ENCODE measurements at places on chromosomes 4 and X.

DNA sequence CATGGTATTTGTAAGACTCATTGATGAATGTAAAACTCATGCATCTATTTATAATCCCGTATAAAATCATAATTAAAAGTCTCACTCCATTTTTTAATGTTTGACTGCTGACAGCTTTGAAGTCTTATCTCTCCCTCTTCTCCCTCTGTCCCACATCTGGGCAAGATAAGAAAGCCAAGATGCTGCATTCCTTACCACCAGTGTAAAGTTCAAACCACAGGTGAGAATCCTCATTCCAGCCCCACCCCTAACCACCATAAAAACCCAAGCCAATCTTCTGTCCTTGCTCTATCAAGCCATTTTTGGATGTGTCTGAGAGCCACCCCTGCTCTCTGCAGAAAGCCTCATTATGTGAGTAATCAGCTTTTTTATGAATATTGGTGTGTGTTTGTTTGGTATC is 59.3 kb upstream of the MAGED1 start:
- no peak for DNase-seq

GRCh38 chr4:37985730-37986275 is 25.6 kb downstream of the PTTG2 start:
- no peak for DNase-seq

- no peak for DNase-seq
These were observed 162.2 kb downstream of the KLHL4 start for GRCh38 chrX:87679849-87680248.

DNA sequence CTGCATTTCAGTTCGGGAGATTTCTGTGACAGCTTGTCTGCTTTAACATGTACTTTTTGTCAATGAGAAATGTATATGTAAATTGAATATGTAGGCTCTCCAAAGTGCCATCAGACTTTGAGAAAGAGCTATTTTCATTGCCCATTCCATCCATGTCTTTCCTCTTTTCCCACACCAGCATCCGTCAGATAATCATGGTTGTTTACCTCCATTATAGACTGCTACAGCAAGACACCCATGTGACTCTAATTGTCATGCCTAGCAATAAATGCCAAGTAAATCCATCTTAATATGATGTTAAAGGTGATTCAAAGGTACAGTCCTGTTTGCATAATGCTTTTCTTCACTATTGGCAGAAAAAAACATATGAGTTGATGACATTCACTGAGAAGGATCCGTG is 1019.3 kb upstream of the GRID2 start:
- DNase-seq: no peak

DNA sequence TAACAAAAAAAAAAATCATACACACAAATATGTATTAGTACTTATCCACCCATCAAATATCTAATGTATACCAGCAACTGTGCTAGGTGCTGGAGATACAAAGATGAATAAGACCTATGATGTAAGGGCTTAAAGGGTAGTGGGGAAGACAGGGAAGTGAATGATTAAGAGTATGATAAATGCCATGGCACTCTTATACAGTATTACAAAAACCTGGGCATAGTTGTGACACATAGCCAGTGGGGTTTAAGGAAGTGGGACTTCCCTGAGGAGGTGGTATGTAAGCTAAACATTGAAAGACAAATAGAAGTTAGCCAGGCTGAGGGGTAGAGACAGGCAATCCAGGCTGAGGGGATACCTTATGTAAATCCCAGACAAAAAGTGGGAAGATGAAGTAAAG is 23.5 kb downstream of the CHM start:
- DNase-seq: no peak

- DNase-seq: no peak
These were observed 369.9 kb upstream of the NR3C2 start for GRCh38 chr4:148812101-148812500.

Data from fibroblast of skin of scalp (primary cell).